Substantia nigra (tissue), 51 donors: ENCODE measurements at places on chromosomes 5 and 9.

- DNase-seq = no peak
Observed at GRCh38 chr9:84778570-84778969, 109.0 kb downstream of the NTRK2 start.

DNA sequence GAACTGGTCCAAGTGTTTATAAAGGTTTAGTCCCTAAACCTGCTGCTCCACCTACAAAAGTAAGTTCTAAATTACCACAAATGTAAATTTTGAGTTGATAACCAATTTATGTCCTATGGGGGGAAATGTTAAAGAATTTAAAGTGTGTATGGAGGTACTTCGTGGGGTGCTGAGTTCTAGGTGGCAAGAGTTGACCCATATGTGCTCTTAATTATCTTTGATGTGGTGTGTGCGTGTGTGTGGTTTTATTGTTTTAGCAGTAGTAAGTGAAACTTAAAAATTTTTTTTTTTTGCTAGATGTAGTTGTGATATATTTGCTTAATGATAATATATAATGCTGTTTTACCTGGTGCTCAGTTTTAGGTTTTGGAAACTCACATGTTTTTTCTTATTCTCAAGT lies 72.6 kb downstream of the GPBP1 start:
- no peak for DNase-seq

GRCh38 chr5:68287976-68288706 lies 72.6 kb downstream of the PIK3R1 start:
- peak; percentile 83 for DNase-seq

DNA sequence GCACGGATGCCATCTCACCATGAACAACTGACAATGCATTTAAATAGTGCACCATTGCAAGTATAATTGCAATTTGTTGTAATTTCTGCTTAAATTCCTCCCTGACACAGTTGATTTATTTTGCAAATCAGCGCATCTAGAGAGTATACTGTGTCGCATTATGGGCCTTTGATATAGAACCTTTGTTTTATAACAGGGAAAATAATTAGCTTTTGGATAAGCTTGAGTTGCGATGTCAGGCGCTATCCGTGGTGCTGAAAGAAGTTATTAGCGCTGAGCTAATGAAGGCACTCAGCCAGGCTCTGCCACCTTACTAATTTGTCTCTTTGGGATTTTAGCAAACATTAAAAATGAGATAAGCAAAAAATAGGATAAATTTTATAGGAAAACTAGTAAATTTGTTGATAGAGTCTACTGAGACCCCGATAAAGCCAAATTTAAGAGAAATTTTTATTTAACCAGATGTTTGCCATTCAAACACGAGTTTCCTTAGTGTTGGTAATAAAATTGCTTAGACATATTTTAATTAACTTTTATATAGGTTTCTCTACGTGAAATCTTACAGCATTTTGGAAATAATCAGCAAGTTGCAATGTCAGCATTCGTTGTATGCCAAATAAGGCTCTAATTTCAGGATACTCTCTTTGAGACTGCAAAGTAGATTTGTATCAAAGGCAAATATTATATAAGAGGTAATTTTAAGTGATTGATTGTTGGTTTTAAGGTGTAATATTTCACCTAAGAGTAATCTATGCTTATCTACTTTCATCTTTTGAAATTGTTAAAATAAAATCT lies 355.5 kb downstream of the TLR4 start:
- peak; percentile 1 for DNase-seq

GRCh38 chr9:38039907-38040682 lies 28.9 kb downstream of the SHB start:
- no peak for DNase-seq

GRCh38 chr9:108687006-108687987 lies 168.5 kb downstream of the ACTL7B start:
- no peak for DNase-seq

DNA sequence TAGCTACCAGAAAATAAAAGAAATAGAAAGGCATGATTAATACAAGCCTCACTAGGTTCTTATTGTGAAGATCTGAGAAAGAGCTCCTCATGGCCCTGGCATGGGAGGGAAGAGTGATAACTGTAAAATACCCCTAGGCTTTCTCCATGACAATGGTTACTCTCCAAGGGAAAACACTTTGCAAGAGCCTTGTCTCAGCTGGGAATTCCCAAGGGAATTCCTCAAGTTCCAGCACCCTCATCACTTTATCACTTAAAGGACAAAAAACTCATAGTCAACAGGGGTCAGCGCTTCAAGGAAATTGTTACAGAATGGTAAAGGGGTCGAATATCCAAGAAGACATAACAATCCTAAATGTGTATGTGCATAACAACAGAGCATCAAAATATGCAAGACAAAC lies 21.2 kb downstream of the SYK start:
- no peak for DNase-seq

DNA sequence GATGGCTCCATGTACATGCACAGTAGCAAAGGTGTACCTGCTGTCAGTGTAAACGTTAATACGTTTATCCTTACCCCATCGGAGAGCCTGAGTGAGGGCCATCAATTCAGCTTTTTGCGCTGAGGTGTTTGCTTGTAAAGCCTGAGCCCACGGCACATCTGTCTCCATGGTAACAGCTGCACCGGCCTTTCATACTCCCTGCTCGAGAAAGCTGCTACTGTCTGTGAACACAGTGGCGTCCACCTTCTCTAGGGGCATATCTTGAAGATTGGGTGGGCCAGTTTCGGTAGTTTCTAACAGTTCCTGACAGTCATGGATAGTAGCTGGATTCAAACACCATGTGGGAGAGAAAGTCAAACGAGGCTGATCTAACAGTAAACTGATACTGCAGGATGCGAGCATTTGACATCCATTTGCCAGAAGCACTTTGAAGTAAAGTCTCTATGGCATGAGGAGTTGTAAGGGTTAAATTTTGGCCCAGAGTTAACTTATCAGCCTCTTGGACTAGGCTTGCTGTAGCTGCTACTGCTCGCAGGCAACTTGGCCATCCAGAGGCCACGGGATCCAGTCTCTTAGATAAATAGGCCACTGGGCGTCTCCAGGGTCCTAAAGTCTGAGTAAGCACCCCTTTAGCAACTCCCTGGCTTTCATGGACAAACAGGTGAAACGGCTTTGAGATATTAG lies 21.0 kb upstream of the RHOBTB3 start:
- DNase-seq = peak; percentile 25

GRCh38 chr5:156532921-156533320 lies 206.0 kb downstream of the SGCD start:
- DNase-seq = no peak

DNA sequence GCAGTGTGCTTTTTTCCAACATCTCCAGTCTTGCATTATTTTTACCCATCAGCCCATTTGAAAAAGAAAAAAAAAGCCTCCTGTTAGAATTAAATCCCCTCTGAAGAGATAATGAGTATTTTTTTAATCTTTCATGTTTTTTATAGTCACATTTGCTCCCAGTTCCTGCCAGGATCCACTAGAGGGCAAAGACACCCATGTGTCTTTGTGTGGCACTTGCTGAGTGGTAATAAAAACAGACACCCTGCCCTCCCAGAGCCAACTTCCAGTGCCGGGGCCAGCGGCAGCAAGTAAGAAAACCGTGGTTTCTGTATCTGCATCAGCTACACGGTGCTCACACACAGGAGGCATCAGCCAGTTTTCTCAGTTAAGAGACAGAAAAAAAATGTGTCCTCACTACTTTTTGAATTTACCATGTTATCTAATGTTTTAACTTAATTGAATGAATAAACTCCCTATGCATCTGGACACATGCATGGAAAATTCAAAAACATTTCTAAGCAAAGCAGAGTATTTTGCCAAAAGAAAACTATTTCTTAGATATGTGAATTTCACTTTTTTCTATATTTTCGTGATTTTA lies 70.2 kb upstream of the PLEKHG4B start:
- DNase-seq = no peak

DNA sequence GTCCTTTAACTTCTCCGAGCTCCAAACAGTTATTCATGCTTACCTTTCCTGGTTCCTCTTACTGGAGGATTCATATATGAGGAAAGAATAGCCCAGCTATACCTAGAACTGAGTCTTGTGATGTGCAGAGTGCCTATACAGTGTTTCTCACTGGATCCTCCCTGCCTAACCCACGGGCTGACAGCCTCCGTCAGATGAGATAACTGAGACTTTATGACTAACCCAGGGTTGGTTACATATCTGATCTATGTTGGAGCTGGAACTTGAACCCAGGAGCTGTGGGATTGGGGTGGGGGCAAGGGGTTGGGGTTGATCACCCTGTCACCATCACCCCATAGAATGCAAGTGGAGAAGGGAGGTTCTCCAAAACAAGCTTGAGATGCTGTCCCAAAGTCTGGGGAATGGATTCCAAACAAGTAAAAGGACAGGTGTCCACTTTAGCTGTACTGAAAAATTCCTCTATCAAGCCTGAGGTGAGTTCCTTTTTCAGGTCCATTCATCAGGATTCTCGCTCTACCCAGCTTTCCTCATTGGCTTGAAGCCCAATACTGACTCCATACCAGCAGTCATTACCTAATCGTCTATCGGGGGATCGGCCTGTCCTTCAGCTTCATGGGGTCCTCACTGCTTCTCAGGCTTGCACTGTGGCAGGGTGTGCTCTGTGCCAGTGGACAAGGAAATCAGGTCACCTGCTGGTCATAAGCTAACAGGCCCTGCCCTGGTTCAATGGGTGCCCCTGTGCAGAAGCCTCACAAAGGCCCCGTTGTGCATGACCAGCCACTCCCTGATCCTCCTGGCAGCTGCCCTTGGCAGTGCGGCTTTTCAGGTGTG lies 100.6 kb downstream of the ARHGAP26 start:
- no peak for DNase-seq

DNA sequence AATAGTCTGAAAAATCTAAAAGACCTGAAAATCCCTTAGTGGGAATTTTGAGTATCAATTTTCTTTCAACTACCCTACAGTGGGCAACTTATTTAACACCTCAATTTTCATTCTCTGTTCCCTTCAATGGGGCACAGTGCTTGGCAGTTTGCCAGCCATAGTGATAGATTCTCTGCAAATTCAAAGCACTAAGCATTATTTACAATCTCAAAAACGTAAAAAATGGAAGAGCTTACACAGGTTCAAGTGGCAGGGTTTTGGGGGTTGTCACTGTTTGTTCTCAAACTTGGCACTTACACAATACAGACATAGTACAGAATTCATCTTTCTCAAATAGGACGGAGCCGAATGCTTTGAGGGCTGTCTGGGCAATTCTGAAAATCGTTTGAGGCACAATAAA lies 515.0 kb downstream of the EFNA5 start:
- DNase-seq = no peak

DNA sequence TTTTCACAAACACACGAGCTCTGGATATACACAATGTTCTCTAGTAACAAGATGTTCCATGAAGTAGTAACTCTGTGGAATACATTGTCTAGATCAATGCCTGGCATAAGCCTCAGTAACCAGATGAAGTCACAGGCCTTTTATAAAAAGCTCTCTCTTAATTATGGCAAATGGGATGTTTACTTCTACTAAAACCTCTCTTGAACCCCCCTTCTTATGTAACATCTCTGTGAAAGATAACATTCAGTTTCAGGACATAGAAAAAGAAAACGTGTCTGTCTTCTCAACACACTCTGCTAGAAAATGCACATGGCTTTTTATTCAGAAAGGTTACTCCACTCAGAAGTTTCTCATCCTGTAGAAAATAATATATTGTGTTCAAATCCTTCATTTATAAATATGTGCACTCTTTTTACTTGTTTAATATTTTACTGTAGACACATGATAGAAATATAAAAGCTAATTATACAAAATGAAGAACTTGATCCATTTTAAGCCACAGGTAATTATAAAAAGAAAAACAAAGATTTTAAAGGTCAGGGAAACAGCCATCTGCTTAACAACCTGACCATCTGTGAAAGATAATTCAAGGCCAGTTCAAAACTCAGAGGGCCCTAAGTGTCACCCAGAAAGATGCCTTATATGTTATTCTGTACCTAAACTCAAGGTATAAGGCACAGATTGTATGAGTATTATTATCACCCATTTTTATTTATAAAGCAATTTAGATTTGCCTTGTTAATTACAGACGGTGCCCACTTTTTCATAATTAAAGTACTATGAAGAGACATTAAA lies 812.0 kb downstream of the CDH18 start:
- DNase-seq = no peak

DNA sequence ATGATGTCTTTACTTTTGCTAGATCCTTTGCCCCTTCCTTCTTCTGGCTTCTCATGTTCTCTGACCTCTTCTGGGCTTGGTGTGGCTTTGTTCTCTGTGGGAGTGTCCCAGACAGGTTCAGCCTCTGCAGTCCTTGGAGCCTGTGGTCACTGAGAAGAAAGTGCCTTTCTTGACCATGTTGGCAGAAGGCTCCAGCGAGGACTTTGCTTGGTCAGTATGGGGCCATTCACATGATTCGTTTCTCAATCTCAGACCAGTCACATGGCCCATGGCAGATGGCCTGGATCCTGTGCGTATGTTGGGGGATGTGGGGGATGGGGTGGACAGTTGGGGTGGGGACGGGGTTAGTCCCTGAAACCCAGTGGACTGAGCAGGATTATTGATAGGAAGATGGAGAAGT lies 274.1 kb downstream of the ARHGAP26 start:
- no peak for DNase-seq

GRCh38 chr5:126503602-126504104 lies 80.4 kb downstream of the GRAMD2B start:
- DNase-seq = no peak

GRCh38 chr5:11240293-11241190 lies 479.5 kb upstream of the DAP start:
- DNase-seq = no peak

DNA sequence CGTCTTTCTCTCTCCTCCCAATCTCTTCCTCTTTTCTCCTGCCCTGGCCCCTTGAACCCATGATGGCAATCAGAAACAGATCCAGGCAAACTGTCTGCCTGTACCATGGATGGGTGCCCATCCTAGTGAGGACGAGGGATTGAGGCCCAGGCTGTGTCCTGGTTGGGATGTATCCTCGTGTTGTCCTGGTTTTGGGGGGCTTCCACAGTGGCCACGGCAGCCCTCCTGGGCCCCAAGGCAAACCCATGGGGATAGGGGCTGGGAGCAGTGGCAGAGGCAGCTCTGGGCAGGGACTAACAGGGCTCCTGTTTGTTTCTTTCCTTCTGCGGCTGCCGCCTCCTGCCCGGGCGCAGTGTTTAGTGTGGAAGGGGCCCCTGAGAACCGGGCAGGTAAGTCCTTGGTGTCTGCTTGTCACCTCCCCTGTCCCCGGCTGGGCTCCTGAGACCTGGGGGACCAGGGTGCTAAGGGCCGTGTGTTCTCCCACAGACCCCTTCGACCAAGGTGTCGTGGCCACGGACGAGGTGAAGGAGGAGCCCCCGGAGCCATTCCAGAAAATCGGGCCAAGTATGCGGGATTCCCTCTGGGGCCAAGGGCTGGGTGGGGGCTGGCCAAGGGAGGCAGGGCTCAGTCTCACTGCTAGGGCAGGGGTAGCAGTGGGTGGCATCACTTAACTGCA lies 70.0 kb downstream of the AMBP start:
- no peak for DNase-seq
